ENCODE measurements at places on chromosomes 5 and 9.

GRCh38 chr5:1005904-1006655 is 2.5 kb upstream of the NKD2 start:
- peak; percentile 6 for DNase-seq

DNA sequence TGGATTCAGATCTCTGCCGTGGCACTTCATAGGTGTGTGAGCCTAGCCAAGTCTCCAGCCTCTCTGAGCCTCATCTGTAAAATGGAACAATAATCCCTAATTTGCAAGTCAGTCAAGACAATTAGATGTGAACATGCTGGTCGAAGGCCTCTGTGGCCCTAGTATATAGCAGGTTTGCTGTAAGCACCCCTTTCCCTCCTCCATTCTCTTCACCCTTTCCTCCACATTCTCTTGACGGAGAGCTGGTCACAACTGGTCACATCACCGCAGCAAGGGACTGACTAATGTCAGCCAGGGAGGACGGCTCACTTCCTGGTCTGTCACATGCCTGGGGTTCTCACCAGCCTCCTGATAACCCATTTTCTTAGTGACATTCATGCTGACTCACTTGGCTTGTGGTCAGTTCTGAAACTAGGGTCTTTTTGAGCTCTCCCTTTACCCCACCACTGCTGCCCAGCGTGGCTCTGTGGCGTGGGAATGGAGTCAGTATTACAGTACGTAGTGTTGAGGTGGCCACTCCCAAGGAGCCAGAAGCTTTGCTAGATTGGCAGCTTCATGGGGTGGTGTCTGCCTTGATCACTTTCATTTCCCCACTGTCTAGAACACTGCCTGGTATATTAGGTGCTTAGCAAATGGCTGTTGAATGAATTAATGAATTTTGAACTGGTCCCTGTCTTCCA is 47.8 kb downstream of the ERGIC1 start:
- DNase-seq: no peak

GRCh38 chr9:133547116-133547515 is 12.6 kb downstream of the ADAMTSL2 start:
- DNase-seq: no peak

GRCh38 chr5:75824323-75824722 is 107.1 kb upstream of the POC5 start:
- no peak for DNase-seq

- DNase-seq: no peak
These were observed 225.0 kb downstream of the ADAMTSL1 start for GRCh38 chr9:18698992-18699391.

GRCh38 chr9:8560560-8561525 is 761.3 kb upstream of the DMAC1 start:
- no peak for DNase-seq

DNA sequence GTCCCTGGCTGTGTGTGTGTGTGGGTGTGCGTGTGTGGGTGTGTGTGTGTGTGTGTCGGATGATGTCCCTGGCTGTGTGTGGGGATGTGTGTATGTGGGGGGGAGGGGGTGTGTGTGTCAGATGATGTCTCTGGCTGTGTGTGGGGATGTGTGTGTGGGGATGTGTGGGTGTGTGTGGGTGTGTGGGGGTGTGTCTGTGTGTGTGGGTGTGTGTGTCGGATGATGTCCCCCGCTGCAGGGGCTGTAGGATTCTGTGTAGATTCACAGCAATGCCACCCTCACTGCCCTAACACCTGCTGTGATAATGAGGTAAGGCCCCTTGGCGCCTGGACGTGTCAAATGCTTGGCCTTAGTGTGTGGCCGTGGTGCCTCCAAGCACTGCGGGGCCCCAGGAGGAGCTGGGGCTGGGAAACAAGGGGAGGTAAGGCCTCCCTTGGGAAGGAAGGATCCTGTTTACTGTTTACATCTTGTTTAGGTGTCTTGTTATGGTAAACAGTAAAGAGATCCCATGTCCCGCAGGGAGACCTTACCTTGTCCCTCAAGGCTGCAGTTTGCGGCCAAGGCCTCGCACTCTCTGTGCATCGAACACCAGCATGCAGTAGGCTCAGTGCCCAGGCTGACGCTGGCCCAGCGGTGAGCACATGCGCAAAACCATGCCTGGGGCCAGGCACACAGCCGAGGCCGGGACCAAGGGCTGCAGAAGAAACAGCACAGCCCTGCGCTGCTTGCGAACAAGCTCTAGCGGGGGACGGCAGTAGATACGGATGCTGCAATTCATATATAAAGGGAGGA is 24.1 kb downstream of the AHRR start:
- DNase-seq: no peak

- DNase-seq: no peak
These were observed 180.5 kb upstream of the RIOK2 start for GRCh38 chr5:97363577-97363976.

- no peak for DNase-seq
These were observed 585.3 kb upstream of the CCNG1 start for GRCh38 chr5:162852134-162852533.

DNA sequence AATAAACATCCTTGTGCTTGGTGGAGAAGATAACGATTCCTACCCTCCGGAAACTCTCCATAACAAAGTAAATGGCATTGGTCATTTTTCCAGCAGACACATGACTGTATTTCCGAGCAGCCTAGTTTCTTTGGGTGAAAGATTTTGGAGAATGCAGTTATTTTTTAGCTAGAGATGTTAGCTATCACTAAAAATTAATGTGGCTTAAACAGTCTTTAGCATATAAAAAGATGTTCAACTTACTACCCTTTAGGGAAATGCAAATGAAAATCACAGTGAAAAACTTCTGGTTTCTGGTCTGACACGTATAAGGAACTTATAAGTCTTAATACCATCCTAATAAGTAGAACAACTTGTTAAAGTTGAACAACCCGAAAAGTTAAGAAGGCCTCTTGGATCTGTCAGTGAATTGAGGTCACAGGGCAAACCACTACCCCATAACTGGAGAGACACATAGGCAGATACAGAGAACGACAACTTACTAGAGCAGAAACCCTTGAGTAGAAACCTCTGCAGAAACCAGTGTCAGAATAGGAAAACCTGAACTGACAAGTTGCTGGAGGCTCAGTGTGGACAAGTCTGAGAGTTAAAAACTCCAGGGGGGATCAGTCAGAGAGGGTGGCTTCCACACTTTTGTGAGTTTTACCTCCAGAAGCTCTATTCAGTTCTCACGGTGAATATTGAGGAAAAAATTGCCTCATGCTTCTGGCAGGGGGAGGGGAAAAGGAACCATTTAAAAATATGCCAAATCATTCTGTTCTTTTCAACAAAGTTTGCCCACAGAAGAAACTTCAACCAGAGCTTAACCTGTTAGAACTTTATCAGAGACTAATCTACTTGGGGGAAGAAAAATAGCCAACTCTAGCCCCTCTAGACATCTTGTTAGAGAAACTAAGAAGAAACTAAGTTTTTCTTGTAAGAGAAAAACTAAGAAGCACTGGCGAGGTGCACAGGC is 325.2 kb upstream of the RPS23 start:
- DNase-seq: no peak

DNA sequence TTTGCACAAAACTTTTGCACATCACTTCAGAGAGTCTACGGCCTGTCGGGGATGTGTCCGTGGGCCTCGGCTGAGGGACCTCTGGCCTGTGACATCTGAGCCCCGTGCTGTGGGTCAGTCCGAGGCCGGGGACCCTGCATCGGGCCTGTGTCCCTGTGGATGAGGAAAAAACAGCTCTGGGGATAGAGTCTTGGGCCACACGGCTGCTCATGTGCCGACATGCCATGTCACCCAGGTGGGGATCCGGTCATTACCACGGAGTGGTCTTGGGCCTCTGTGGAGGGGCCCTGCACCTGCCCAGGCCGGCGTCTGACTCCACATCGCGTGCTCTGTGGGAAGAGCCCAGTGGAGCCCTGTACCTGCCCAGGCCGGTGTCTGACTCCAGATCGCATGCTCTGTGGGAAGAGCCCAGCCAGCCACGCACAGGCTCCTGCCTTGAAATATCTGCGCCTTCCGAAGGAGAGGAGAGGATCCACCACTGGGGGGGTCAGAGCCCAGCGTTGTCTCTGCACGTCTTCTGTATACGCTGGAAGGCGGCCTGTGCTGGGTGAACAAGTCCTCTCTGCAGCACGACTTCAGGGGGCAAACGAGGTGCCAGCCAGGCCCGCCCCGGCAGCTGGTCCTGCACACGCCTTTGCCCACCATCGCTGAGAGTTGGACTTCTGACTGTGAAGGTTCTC is 27.5 kb upstream of the IRX4 start:
- no peak for DNase-seq

- DNase-seq: no peak
These were observed 11.3 kb upstream of the IL6ST start for GRCh38 chr5:56006094-56006493.

DNA sequence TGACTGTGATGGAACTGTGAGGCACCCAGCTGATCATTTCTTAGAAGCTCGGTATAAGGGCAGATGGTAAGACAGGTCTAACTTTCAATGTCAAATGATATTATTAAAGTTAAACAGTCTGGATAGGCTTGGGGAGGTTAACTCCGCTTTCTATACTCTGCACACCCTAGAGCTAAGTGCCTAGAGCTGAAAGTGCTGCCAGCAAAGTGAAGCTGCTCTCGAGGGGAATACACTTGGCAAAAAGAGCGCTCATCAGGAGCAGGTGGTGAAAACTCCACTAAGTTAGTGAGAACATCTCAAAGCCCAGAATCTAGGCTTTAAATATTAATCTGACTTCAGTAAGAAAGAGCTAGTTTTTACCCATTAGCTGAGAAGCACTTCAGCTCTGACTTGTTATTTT is 349.6 kb upstream of the SLC30A5 start:
- DNase-seq: no peak

GRCh38 chr9:129664746-129665388 is 580 bp upstream of the PRRX2 start:
- peak; percentile 24 for DNase-seq

GRCh38 chr9:32550150-32550561 is 2.0 kb upstream of the SMIM27 start:
- DNase-seq: no peak

- DNase-seq: no peak
These were observed 3.5 kb downstream of the SNCAIP start for GRCh38 chr5:122315521-122315920.

DNA sequence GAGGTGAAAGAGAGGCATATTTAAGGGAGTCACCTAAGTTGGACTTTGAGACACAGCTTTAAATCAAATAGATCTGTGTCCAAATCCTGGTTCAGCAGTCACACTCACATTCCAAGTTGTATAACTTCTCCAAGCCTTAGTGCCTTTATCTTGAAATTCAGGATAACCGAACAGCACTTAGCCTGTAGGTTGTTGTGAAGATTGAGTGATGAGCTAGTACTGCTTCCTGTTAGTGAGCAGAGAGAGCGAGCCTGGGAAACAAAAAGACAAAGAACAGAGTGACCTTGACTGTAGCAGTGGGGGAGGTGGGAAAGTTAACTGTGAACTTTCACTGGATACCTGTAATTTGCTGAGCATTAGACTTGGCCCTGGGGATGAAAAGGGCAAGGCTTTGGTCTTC is 22.4 kb downstream of the MAML1 start:
- DNase-seq: no peak

DNA sequence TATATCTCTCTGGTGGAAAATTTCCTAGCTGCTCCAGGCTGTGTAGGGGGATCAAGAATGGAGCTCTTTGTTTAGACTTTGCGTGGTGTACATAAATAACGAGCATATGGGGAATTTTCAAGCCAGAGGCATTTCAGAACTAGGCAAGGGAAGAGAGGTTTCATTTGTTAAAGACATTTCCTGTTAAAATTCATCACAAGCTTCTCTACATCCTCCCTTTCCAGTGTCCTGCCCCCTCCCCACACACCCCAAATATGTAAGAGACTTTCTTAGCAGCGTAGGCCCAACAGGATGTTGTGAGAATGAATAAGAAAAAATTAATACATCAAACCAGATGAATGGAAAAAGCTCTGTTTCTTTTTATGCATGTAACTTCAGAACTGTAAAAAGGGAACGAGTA is 150.3 kb downstream of the GPBP1 start:
- no peak for DNase-seq

- no peak for DNase-seq
These were observed 27.7 kb upstream of the CDC23 start for GRCh38 chr5:138240650-138241385.

- no peak for DNase-seq
These were observed 149.5 kb downstream of the BAAT start for GRCh38 chr9:101235105-101235866.

- DNase-seq: no peak
These were observed 12.4 kb downstream of the CEL start for GRCh38 chr9:133074111-133074651.

DNA sequence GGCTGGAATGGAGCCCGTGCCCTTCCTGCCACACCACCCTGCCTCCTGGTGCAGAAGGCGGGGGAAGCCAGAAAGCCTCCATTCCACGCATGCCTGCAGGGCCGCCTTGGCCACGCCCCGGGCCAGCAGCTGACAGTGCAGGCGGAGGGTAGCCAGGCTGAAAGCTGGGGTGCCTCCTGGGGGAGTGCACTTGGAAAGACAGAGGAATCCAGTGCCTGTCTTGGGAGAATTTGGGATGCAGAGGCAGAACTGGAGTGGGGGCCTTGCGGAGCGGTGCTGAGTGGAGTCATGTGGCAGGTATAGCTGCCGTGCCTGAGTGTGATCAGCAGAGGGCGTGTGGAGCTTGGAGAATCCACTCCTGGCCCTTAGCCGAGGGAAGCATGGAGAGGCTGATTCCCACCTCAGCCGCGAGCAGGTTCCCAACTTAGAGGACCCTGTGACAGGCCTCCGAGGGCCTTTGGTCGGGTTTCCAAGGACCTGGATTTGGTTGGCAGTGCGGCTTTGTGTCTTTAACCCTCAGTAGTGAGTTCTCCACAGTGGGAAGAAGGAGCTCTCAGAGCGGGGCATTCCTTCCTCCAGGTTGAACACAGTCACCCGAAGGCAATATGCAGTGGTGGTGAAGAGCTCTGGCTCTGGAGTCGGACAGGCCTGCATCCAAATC is 9.1 kb upstream of the URM1 start:
- peak; percentile 66 for DNase-seq

DNA sequence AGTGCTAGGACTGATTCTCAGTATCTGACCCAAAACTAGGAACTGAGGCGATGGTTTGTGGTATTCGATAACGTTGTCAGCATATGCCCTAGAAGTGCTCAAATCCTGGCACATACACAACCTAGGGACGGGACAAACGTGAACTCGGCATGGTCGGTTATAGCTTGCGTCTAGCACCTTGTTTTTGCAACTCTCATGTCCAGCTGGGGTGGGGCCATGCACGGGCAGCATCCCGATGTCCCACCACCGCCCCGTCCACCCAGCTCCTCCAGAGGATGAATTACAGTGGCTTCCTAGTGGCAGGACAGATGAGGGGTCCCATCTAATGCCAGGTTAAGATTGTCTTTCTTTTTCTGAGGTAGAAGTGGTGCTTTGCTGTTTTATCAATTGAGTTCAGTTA is 31.6 kb downstream of the PROP1 start:
- no peak for DNase-seq

DNA sequence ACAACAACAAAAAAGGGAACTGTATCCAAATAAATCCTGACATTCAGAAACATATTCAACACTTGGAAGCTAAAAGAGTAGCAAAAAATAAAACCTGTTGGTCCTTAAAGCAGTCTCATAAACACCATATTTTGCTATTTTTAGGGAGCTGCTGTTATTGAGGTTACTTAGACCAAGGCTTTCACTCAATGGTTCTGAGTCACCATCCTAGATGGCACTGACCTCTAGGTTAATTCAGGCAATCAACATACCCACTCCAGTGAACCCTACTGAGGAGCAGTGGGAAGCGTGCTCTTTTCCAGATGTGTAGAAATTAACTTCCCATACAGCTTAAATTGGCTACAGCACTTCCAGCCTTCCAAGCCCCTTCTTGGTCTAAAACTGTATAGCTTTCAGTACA is 5.2 kb downstream of the GNAQ start:
- no peak for DNase-seq

Data from activated naive CD4-positive, alpha-beta T cell treated with anti-CD3 and anti-CD28 coated beads, Interleukin-2, amount 50 U/mL, for 16 hours (primary cell).